ENCODE measurements at places on chromosomes 13 and 19.

- DNase-seq, result peak; percentile 99
Measured at GRCh38 chr19:57578487-57579205, at the start of gene ZNF416. Gene ZNF416 (minus strand): TSS chr19:57578911. CDS start chr19:57578704, 207 bp downstream.

GRCh38 chr19:4722671-4723594 is 709 bp downstream of the DPP9 start:
- DNase-seq, result peak; percentile 34

GRCh38 chr19:18441804-18442788 is 4.2 kb upstream of the ISYNA1 start:
- DNase-seq, result no peak

GRCh38 chr13:98171900-98172589 is 5.0 kb downstream of the RNF113B start:
- DNase-seq, result no peak

- no peak for DNase-seq
Measured at GRCh38 chr13:114263578-114263977, 17.8 kb upstream of the UPF3A start.

DNA sequence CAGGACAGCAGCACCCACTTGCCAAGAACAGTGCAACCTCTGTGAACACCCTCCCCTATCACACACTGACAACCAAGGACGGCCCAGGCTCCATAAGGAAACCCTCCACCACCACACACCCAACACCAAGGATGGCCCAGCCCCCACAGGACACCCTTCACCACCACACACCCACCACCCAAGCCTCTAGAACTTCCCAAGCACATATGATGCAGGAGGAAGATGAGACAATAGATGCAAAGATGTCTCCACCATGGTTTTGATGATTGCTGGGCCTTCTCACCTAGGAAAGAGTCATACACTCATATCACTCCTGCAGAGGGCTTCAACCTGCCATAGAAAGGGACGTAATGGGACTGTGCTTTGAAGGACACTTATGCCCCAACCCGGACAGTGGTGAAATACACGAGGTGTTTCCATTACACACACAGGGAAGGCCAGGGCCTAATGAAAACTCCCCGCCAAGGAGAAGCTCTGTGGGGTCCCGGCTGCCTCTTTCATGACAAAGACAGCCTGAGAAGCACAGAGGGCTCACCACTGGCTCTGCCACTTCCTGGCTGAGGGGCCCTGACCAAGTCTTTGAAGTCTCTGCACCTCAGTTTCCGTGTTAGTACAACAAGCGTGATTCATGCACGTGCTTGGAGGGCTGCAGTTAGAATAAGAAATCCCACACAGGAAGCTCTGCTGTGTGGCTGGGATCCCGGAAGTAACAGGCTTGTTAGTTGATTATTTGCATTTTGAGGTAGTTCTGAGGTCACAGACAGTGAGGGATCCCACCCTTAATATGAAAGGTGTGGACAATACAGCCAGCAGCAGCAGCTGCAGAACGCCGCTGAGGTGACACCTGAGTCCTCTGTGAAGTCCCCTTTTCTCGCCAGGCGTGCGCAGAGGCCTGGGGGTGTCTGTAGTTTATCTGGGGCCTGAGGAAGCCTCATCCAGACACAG is 61.9 kb upstream of the ATP12A start:
- no peak for DNase-seq

DNA sequence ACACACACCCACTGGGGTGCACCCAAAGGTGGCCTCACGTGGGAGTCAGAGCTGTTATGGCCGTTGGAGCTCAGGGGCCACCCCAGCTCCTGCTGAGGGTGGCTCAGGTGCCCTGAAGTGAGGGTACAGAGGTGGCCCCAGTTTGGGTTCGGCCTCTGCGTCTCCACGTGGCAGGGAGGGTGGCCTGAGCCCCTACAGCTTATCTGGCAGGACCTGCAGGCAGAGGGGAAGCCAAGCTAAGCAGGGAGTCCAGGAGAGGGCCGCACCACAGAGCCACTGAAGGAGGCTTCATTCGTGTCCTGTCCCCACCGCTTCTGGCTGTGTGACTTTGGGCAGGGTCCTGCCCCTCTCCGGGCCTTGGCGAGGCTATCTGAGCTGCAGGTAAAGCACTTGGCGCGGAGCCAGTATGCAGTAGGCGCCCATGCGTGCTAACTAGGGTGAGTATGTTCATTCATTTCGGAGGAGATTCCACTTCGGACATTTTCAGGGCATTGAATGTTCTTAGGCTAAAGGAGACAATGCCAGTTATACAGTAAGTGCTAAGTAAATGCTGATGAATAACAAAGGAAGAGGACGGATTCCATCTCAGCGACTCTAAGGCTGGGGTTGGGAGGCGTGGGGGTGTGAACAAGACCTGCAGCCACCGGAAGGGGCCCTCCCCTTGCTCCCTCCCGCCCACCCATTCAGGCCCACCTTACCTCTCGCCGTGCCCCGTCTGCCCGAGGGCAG is 4.9 kb downstream of the REX1BD start:
- no peak for DNase-seq

DNA sequence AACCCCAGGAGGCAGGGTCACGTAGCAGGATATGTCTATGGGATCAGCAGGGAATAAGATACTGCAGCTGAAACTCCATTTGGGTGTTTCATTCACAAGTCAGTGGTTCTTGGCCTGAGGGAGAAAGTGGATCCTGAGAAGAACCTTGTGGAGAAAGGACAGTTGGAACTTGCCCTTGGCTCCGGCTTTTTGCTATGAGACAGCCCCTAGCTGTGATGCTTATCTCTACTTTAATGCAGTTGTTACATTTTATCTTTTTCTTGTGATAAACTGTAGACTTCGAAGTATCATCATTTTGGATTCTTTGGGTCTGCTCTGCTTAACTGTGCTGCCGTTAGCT is 6.0 kb upstream of the SCEL start:
- no peak for DNase-seq

DNA sequence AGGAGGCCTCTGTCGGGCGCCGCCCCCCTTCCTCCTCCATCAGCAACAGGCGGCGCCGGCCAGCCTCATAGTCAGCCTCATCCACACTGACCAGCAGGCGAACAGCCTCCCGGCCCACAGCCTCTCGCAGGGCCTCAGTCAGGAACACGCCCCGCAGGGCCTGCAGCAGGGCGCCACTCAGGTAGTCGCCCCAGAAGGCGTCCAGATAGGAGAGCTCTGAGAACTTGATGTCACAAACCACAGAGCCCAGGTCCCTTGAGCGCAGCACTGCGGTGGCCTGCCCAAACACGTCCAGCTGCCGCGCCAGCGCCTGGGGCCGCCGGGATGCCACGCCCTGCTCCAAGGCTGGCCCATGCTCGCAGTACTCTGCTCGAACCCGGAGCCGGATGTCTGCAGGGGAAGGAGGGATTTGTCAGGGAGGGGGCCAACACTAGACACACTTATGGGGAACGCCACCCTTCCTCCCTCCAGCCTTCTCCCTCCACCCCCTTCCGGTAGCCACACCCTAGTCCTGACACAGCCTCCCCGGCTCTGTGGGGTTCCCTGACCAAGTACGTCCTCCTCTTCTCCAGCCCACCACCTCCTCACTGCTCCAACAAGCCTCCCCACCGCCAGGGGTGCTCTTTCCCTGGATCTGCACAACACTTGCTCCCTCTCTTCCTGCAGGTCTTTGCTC is 17.9 kb downstream of the DEDD2 start:
- DNase-seq, result peak; percentile 20

- DNase-seq, result no peak
Measured at GRCh38 chr19:35211545-35212230, 16.9 kb downstream of the FAM187B start.

DNA sequence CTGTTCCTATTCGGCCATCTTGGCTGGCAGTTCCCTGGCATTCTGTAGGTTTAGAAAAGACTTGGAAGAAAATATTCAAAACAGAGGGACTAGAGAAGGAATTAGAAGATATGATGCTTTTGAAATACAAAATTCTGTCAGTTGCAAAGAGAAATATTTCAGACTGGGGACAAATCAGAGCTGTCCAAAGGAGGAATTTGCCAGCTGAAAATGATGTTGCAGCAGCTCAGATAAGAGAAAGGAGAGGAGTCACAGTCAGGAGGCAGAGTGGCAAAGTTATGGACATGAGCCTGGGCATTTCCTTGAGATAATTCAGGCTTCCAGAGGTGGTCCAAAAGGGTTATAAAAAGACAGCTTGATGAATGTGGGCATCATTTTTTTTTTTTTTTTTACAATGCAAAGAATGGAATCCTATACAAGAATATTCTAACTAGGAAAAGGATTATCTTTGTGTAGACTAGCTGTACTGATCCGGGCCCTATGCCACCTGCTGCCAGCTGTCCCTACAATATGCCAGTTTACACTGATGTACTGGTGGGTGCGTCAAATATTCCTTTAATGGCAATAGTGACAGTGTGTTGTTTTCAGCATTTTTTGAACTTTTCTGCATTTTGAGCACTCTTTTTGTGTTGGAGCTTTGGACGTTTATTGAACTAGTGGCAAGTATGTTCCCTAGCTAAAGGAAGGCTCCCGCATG is 31.8 kb upstream of the CBY2 start:
- no peak for DNase-seq

DNA sequence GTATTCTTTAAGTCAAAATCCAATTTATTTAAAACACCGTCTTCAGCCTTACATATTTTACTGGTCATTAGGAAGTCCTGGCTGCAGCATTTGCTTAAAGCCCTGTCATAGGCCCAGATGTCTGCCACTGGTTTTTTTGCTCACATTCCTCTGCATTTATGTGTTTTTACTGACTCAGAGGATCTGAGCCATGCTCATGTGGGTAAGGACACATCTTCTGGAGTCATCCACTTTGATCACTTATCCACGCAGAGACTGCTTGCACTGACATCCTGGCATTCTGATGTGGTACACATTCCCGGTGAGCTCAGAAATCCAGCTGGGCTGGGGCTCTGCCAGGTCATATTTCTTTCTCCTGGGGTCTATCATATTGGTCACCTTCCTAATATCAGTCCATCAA is 531.7 kb upstream of the ARGLU1 start:
- peak; percentile 49 for DNase-seq

GRCh38 chr13:102881819-102882686 is 36.2 kb downstream of the ERCC5 start:
- DNase-seq, result no peak

- no peak for DNase-seq
Measured at GRCh38 chr13:99960663-99961311, 10.8 kb downstream of the ZIC5 start.

DNA sequence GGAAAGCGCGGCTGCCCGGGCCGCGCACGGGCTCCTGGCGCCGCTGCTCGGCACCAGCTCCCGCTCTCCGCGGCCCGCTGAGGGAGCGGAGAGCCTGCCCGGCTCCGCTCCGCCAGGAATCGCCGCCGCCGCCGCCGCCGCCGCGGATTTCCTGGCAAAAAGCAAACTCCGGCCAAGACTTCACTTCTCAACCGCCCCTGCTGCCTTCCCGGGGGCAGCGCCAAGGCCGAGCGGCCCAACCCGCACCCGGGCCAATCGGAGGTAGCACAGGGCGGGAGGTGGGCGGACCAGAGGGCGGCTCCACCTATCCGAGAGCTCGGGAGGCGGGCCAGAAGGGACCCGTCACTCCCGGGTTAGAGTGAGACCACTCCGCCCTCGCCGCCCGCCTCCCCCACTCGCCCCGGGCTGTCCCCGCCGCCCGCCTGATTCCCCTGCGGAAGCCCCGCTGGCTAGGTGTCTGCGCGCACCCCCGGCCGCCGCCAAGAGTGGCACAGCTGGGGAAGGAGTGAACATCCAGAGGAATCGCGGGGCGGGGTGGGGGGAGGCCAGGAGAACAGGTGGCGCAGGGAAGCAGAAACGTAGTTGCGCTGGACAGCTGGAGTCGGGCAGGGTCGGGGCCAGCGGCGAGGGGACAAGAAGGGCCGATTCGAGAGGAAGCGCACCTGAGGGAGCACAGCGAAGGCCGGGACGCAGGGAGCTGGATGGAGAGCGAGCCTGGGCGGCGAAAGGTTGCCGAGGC is at the start of gene LNX2:
TSS of gene LNX2 (minus strand) at position 153 of the 739 bp plus-strand sequence. CDS start 38,826 bp downstream, outside the sequence.
- peak; percentile 97 for DNase-seq

DNA sequence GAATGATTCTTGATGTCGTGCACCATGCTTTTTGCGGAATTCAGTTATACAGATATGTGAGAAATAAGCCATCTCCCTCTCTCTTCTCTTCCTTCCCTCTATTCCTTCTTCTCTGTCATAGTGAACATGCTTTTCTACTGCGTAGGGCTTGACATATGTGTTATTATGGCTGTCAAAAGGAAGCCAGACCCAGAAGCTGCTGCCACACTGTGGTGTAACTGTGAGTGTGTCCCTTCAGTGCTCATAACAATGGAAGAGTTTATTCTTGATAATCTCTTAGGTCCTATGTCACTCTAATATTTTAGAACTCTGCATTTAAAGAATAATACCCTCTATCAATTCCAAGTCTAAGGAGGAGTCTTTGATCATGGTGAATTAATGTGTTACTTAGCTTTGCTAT is 208.9 kb upstream of the TMTC4 start:
- DNase-seq, result no peak

- peak; percentile 79 for DNase-seq
Measured at GRCh38 chr19:56125806-56126590, 4.9 kb upstream of the ZNF787 start.

GRCh38 chr19:15320116-15320515 is 12.2 kb downstream of the BRD4 start:
- DNase-seq, result peak; percentile 59

GRCh38 chr13:108034909-108035410 is 180.4 kb downstream of the LIG4 start:
- no peak for DNase-seq

DNA sequence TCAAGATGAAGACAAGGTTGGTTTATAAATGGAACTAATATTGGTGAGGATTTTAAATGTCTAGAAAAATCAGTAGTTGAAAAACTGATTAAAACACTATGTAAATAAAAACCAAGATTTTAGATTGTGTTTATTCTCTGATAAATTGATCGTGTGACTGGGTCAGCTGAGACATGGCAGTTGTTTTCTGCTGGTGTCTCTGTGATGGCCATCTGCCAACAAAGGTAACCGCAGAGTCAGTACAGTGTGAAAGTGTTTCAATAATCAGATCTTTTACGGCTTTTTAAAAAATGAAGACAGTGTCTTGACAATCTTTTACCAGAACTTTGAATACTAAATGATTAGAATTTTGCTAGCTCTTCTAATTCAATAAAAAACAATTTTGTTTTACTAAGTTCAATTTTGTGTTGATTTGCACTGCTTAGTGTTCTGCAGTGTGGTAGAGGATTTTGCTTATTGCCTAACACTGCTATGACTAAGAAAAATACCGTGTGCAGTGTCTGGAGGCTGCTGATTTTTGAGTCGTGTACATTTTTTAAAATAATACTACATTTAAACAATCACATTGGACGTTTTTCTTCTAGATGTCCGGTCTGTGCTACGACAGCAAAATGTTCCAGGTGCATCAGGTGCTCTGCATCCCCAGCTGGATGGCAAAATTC is 32.7 kb upstream of the GPR183 start:
- no peak for DNase-seq

- no peak for DNase-seq
Measured at GRCh38 chr19:17401628-17402027, 3.8 kb downstream of the BST2 start.

GRCh38 chr13:24502533-24503378 is 9.8 kb downstream of the PARP4 start:
- no peak for DNase-seq

GRCh38 chr19:13637664-13638063 is 126.7 kb upstream of the MRI1 start:
- DNase-seq, result no peak

- DNase-seq, result no peak
Measured at GRCh38 chr13:66468656-66469055, 761.5 kb downstream of the PCDH9 start.

GRCh38 chr19:46513461-46514236 is 18.0 kb upstream of the PNMA8B start:
- DNase-seq, result peak; percentile 90

GRCh38 chr19:14505488-14506239 is 9.7 kb upstream of the GIPC1 start:
- DNase-seq, result peak; percentile 82

- DNase-seq, result peak; percentile 77
Measured at GRCh38 chr13:50208826-50209335, 193.6 kb downstream of the KCNRG start.

GRCh38 chr13:112448621-112449544 is 72.7 kb downstream of the SPACA7 start:
- DNase-seq, result no peak

Data from muscle of back (tissue), 13 donors.